ENCODE measurements at places on chromosomes 12 and 14. TPM values are rescaled to one million over a fixed set of nuclear protein-coding genes. Genes with fewer than 3 reads are reported as not detected.

TUBA1B gene
- 4,951 TPM for total RNA-seq

OR6C76 gene
- total RNA-seq, result not detected

ITGB7 gene
- not detected for total RNA-seq

KRT6C gene
- not detected for total RNA-seq

MYH6 gene
- not detected for total RNA-seq

IAPP gene
- not detected for total RNA-seq

TAS2R19 gene
- not detected for total RNA-seq

WIF1 gene
- total RNA-seq, result 0.18 TPM

PIANP gene
- not detected for total RNA-seq

IRAK4 gene
- total RNA-seq, result 28.3 TPM

GUCY2C gene
- total RNA-seq, result not detected

GZMH gene
- total RNA-seq, result not detected

CD27 gene
- not detected for total RNA-seq

IRAK3 gene
- 4.9 TPM for total RNA-seq

BEGAIN gene
- total RNA-seq, result 1.1 TPM

Data from myometrial cell (primary cell).